ENCODE measurements at places on chromosomes 11 and 22.

DNA sequence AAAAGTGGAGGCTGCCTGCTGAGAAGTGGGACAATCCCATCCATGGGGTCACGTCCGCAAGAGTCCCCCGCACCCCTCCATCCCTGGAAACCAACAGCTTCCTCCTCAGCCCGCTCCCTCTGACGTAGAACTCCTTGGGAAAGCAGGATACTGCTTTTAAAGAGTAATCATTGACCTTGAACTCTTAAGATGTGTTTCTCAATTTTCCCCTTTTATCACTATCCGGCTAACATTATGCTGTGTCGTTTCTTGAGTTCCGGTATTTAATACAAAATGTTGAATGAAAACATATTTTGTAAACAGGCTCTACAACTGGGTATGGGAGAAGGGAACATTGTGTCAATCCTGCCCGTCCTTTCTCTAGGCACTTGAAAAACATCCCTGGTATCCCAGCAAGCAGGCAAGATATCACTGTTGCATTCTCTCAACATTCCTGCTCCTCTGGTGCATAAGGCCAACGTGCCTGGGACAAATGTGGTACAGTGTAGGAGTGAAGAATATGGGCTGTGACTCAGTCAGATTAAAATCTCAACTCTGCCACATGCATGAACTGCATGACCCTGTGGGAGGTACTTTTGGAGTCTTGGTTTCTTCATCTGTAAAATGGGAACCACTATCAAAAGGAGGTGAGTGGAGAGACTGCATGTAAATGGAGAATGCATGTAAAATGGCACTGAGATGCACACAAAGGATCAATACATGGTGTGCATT lies 52.8 kb downstream of the WT1 start:
- H3K27me3 ChIP-seq, result no peaks in the 10 kb centered on the region
- no peak overlapping the region for H3K27ac ChIP-seq
- no peak for DNase-seq
- no peak overlapping the region for H3K4me3 ChIP-seq
- H3K36me3 ChIP-seq, result no peaks in the 10 kb centered on the region

GRCh38 chr11:69624293-69624692 lies 16.7 kb upstream of the CCND1 start:
- H3K27me3 ChIP-seq, result peaks cover 14% of the 10 kb centered on the region
- no peak overlapping the region for H3K4me3 ChIP-seq
- no peaks in the 10 kb centered on the region for H3K4me1 ChIP-seq
- DNase-seq, result no peak
- no peak overlapping the region for H3K27ac ChIP-seq

GRCh38 chr22:36424901-36425579 lies 37.3 kb upstream of the MYH9 start:
- no peaks in the 10 kb centered on the region for H3K36me3 ChIP-seq
- DNase-seq, result no peak
- H3K27me3 ChIP-seq, result no peaks in the 10 kb centered on the region
- peak overlapping the region; percentile 87 for H3K27ac ChIP-seq

DNA sequence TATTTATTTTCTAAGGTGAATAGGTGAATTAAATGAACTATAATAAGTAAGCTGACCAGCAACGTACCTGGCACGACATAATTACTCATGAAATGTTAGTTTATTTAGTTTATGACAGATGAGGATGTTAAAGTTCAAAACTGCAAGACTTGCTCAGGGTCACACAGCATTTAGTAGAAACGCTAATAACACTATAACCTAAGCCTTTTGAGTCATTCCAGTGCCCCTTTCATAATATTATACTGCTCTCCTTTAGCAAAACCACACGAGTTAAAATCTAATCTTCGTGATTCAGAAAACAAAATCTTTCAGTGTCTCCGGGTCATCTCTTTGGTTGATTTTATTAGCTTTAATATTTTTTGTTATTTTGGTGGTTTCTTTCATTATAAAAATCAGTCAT lies 39.6 kb downstream of the BTBD10 start:
- no peak overlapping the region for H3K27ac ChIP-seq
- DNase-seq, result no peak
- H3K27me3 ChIP-seq, result no peaks in the 10 kb centered on the region
- H3K4me1 ChIP-seq, result peaks cover 20% of the 10 kb centered on the region

- H3K36me3 ChIP-seq, result no peaks in the 10 kb centered on the region
- DNase-seq, result no peak
Measured at GRCh38 chr11:24833573-24833972, 336.7 kb downstream of the LUZP2 start.

DNA sequence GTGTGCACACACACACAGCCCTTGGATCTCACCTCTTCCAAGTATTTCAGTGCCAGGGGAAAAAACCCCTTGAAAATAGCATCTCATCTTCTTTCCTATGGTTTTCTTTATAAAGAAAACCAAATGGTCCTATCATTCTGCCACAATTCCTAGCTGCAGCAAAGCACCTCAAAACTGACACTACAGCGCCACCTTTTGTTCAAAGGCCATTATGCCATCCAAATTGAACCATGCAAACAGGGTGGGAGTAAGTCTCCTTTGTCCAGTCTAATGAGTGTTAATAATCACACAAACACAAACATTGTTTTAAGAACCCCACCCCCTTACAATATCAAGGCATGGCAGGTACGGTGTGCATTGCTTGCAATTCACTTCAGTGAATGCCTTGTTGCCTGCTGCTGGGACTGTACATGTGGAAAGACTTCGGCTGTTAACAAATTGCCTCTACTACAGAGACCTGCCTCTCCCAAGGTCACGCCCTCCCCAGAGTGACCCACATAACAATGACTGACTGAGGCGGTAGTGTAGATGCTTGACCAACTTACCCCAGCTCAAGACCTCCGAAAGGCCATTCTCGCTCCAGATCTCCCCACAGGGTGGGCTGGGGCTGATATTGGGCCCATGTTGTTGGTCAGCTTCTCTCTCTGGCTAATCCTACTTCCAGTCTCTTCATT lies 31.7 kb downstream of the FAM181B start:
- H3K36me3 ChIP-seq, result no peaks in the 10 kb centered on the region
- peak; percentile 42 for DNase-seq
- peaks cover 5% of the 10 kb centered on the region for H3K27me3 ChIP-seq
- H3K27ac ChIP-seq, result no peak overlapping the region

- DNase-seq, result no peak
- no peak overlapping the region for H3K27ac ChIP-seq
- H3K4me1 ChIP-seq, result peaks cover 22% of the 10 kb centered on the region
- peaks cover 2% of the 10 kb centered on the region for H3K36me3 ChIP-seq
- no peaks in the 10 kb centered on the region for H3K27me3 ChIP-seq
- no peak overlapping the region for H3K4me3 ChIP-seq
Measured at GRCh38 chr11:77250881-77251640, 50.4 kb downstream of the GDPD4 start.

DNA sequence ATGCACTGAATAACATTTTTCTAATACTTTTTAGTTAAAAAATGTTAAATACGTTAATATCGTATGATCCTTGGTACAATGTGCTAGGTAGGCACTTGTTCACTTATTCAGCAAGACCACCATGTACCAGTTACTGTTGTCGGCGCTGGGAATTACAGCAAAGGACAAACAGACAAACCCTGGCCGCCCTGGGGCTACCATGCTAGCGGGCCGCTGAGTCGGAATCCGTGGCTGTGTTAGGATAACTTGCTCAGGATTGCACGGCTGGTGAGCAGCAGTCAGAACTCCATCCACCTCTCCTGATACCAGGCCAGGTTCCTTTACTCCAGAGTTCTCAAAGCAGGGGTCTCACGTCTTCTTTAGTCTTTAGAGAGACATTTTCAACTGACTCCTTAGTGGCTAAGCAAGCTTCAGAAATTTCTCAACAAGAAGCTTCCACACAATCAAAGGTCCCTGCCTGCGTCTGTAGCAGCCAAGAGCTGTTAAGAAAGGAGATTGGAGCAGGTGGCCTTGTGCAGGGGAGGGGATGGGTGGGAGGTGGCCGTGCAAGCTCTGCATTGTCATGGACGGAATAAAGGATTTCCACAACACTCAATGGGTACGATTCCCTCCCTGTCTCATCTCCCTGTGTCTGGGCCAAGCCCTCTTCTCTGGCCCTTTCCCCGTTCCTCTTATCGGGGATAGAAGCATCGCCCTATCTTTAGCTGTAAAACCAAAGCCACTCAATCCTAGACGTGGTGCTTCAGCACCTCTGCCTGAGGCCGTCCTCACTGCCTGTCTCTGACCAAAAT lies 39.8 kb upstream of the NNMT start:
- H3K36me3 ChIP-seq, result no peaks in the 10 kb centered on the region
- no peaks in the 10 kb centered on the region for H3K27me3 ChIP-seq
- no peak for DNase-seq
- no peaks in the 10 kb centered on the region for H3K4me1 ChIP-seq

- H3K36me3 ChIP-seq, result no peaks in the 10 kb centered on the region
- no peaks in the 10 kb centered on the region for H3K27me3 ChIP-seq
- DNase-seq, result no peak
- H3K4me3 ChIP-seq, result no peak overlapping the region
Measured at GRCh38 chr11:28466506-28466905, 358.3 kb downstream of the METTL15 start.

- no peak overlapping the region for H3K4me3 ChIP-seq
- H3K36me3 ChIP-seq, result no peaks in the 10 kb centered on the region
- peaks cover 14% of the 10 kb centered on the region for H3K4me1 ChIP-seq
- H3K27me3 ChIP-seq, result peaks cover 6% of the 10 kb centered on the region
- no peak overlapping the region for H3K27ac ChIP-seq
- peak; percentile 32 for DNase-seq
Measured at GRCh38 chr11:17267576-17267975, 9.0 kb upstream of the NUCB2 start.

GRCh38 chr11:27705873-27706820 lies 5.9 kb upstream of the BDNF start:
- no peak overlapping the region for H3K4me3 ChIP-seq
- peak; percentile 23 for DNase-seq
- H3K27ac ChIP-seq, result no peak overlapping the region
- H3K4me1 ChIP-seq, result peaks cover 6% of the 10 kb centered on the region
- no peaks in the 10 kb centered on the region for H3K36me3 ChIP-seq
- peaks cover 34% of the 10 kb centered on the region for H3K27me3 ChIP-seq

GRCh38 chr11:68398995-68399851 lies 61.3 kb upstream of the PPP6R3 start:
- no peaks in the 10 kb centered on the region for H3K27me3 ChIP-seq
- no peak overlapping the region for H3K27ac ChIP-seq
- no peak for DNase-seq
- no peak overlapping the region for H3K4me3 ChIP-seq
- H3K36me3 ChIP-seq, result peaks cover 2% of the 10 kb centered on the region
- H3K4me1 ChIP-seq, result no peaks in the 10 kb centered on the region

GRCh38 chr11:27615833-27616232 lies 84.4 kb downstream of the BDNF start:
- H3K4me1 ChIP-seq, result no peaks in the 10 kb centered on the region
- no peaks in the 10 kb centered on the region for H3K27me3 ChIP-seq
- no peak overlapping the region for H3K27ac ChIP-seq
- no peak for DNase-seq
- H3K4me3 ChIP-seq, result no peak overlapping the region

DNA sequence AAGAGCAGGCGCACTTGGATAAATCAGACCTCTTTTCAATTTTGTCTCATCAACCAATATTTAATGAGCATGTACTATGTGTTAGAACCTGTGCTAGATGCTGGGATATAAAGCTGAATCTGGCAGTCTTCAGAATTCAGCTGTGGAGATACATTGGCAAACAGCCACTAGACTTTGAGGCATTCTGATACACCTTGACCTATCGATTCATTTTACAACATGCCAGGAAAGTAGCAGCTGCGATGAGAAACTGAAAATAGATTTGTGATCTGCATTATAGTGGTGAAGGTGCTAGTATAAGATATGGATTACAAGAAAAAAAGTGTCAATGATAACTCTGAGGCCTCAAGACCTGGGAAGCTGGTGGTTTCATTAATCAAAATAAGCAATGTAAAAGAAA lies 1338.1 kb upstream of the TENM4 start:
- no peak overlapping the region for H3K27ac ChIP-seq
- H3K27me3 ChIP-seq, result no peaks in the 10 kb centered on the region
- no peak overlapping the region for H3K4me3 ChIP-seq
- H3K4me1 ChIP-seq, result no peaks in the 10 kb centered on the region

- H3K27ac ChIP-seq, result no peak overlapping the region
- peaks cover 29% of the 10 kb centered on the region for H3K4me1 ChIP-seq
- no peak overlapping the region for H3K4me3 ChIP-seq
- no peaks in the 10 kb centered on the region for H3K36me3 ChIP-seq
- no peak for DNase-seq
Measured at GRCh38 chr11:129283141-129283540, 91.0 kb upstream of the ARHGAP32 start.

DNA sequence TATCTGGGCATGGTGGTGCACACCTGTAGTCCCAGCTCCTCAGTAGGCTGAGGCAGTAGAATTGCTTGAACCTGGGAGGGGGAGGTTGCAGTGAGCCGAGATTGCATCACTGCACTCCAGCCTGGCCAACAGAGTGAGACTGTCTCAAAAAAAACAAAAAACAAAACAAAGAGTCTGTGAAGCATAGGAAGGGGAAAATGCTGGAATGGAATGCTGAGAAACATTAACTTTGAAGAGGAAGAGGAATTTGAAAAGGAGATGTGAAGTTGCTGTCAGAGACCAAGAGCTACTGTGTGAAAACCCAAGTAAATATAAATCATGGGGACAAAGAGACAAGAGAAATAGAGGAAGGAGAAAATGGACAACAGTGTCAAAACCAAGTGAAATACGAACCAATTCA lies 455.1 kb upstream of the ARHGAP42 start:
- H3K36me3 ChIP-seq, result no peaks in the 10 kb centered on the region
- no peak for DNase-seq
- H3K27me3 ChIP-seq, result no peaks in the 10 kb centered on the region
- no peak overlapping the region for H3K4me3 ChIP-seq
- H3K27ac ChIP-seq, result no peak overlapping the region
- no peaks in the 10 kb centered on the region for H3K4me1 ChIP-seq

GRCh38 chr11:113119074-113119473 lies 157.9 kb downstream of the NCAM1 start:
- DNase-seq, result no peak
- no peaks in the 10 kb centered on the region for H3K36me3 ChIP-seq
- peaks cover 9% of the 10 kb centered on the region for H3K27me3 ChIP-seq
- no peaks in the 10 kb centered on the region for H3K4me1 ChIP-seq
- no peak overlapping the region for H3K27ac ChIP-seq
- H3K4me3 ChIP-seq, result no peak overlapping the region

DNA sequence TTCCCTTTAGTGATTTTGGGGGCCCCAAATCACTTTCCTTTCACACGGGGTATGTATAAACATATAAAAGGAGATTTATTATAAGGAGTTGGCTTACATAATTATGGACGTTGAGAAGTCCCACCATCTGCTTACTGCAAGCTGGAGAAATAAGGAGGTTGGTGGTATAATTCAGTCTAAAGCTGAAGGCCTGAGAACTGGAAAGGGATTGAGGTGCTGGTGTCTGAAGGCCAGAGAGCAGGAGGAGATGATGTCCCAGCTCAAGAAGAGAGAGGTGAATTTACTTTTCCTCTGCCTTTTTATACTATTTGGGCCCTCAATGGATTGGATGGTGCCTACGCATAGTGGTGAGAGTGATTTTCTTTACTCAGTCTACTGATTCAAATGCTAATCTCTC lies 1.3 kb upstream of the ZNF202 start:
- peaks cover 29% of the 10 kb centered on the region for H3K4me1 ChIP-seq
- H3K27ac ChIP-seq, result peak overlapping the region; percentile 97
- no peak for DNase-seq

Measured in activated CD4-positive, alpha-beta T cell treated with anti-CD3 and anti-CD28 coated beads for 36 hours (primary cell).